ENCODE measurements at places on chromosomes 4 and X.
A peak's percentile ranks its signal among the peaks of the same experiment; 100 is the strongest.

GRCh38 chr4:90624781-90625180, 497.6 kb downstream of the CCSER1 start:
- DNase-seq = no peak

DNA sequence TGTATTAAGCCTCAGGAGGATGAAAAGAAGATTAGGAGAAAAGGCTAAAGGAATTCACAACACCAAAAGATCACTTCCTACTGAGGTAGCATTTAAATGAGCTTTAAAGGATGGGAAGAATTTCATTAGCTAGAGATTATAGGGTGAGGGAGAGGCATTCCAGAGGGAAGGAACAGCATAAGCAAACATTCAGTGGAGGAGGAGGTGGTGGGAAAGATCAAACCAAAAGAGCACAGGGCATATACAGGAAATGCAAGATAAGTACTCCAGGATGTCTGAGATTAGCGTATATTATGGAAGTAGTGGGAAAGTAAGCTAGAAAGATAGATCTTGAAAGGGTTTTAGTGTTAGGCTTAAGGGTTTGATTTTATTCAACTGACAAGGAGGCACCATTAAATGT, 84.8 kb downstream of the COL4A6 start:
- DNase-seq = no peak

GRCh38 chr4:185344743-185345538, 50.8 kb downstream of the LRP2BP start:
- no peak for DNase-seq

- peak; percentile 14 for DNase-seq
Measured at GRCh38 chr4:183504930-183505610, at the start of gene ING2. ING2 (plus strand) TSS chr4:183505058; CDS start chr4:183505196, 138 bp downstream.

- no peak for DNase-seq
Measured at GRCh38 chr4:139443661-139444060, 10.3 kb upstream of the RAB33B start.

DNA sequence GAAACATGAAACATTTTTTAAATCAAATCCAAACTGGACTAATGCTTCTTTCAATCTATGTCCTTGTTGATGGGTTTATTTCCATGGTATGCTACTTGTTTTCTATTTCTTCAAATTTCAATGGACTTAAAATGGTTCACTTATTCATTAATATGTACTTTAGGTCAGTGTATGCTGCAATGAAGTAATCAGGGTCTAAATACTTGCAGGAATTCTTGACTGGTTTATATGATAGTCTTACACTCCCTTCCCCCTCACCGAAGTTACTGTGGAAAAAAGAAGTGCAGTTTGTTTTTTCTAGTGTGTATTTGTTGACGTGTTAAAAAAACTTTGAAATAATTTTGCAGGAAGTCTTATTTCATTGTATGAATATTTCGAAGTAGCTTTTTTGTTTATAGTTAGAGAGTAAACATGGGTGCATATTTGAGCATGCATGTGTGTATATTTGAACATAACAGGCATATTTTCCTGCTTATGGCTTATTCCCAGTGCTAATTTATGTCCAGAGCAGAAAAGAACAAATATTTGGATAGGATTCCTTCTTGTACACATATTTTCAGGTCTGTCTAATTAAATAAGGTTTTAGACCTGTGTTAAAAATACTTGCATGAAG, 65.0 kb downstream of the LIMCH1 start:
- DNase-seq = no peak

DNA sequence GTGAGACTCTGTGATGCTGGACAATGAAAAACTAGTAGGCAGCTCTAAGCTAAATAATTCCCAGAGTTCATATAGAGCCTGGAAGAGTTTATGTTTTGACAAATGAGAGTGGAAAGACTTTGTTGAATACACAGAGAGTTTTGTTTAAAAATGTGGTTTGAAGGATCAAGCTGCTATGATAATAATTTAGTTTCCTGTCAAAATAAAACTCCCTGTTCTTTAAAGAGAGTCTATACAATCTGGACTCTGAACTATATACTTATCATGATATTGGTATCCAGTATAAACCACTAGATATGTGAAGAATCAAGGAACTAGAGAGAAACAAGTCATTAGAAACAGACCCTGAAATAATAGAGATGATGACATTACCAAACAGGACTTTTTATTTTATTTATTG, 158.6 kb downstream of the C4orf33 start:
- no peak for DNase-seq

GRCh38 chrX:10741003-10741402, 120.6 kb upstream of the MID1 start:
- no peak for DNase-seq

DNA sequence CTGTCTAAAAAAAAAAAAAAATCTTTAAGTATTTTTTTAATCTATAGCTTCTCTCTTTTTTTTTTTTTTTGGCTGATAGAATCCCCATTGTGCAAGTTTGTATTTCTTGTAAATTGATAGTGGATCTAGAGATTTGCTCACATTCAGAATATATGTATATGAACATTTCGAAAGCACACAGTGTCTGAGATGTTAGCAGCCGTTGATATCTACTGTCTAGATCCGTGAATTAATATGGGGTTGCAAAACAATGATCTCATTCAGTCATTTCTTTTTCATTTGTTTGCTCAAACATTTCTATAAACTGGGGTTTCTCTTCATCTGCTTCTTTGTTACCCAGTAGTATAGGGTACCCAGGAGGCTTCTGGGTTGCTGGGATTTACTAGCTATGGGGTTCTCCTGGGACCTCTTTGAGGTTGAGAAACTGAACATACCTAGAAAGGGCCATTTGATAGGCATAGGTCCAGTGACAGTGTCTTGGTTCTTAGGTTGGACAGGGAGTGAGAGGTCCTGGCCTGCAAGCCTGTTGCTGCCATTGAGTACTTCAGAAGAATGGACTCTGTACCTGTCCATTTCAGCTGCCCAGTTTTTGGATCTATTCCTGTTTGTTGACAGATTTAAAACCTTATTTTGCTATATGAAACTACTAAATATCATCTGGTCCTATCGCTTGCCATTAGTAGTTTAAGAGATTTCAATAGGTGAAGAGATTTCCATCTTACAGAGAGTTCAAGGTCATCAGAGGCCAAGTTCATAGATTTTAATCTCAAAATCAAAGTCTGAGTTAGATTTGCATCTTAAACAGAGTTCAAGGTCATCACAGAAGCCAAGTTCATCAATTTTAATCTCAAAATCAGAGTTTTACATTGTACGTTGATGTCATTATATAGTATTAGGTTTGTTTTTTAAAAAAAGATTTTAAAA, 50.8 kb downstream of the WWC2 start:
- DNase-seq = no peak

GRCh38 chr4:144723471-144723870, 77.5 kb downstream of the HHIP start:
- DNase-seq = no peak

GRCh38 chr4:117814277-117815246, 219.7 kb upstream of the NDST3 start:
- DNase-seq = no peak

- no peak for DNase-seq
Measured at GRCh38 chr4:45131020-45131419, 404.7 kb upstream of the GNPDA2 start.

GRCh38 chrX:110089656-110090403, 86.9 kb downstream of the TMEM164 start:
- no peak for DNase-seq

GRCh38 chr4:43049326-43049725, 156.8 kb downstream of the GRXCR1 start:
- no peak for DNase-seq

GRCh38 chr4:158722291-158722916, 792 bp downstream of the PPID start:
- no peak for DNase-seq

- DNase-seq = no peak
Measured at GRCh38 chr4:4948370-4948769, 70.9 kb downstream of the CYTL1 start.

DNA sequence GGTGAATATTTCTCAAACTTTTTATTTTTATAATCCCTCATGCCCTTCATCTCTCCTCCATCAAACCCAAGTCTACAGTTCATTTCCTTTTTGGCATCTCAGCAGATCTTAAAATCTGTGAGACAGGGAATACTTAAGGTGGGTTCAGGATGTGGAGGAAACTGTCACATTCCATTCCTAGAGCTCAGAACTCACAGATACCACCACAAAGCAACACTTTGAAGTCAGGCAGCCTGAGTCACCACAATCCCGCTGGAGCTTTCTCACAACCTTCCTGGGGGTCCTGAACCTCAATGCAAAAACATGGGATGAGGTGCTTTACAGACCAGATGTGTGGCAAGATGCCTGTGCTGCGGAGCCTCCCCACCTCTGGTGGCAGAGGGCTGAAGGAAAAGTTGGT, 63.2 kb downstream of the HHIP start:
- DNase-seq = no peak

GRCh38 chrX:11499076-11500044, 166.4 kb downstream of the ARHGAP6 start:
- no peak for DNase-seq

- no peak for DNase-seq
Measured at GRCh38 chr4:14091531-14091930, 464.0 kb upstream of the BOD1L1 start.

DNA sequence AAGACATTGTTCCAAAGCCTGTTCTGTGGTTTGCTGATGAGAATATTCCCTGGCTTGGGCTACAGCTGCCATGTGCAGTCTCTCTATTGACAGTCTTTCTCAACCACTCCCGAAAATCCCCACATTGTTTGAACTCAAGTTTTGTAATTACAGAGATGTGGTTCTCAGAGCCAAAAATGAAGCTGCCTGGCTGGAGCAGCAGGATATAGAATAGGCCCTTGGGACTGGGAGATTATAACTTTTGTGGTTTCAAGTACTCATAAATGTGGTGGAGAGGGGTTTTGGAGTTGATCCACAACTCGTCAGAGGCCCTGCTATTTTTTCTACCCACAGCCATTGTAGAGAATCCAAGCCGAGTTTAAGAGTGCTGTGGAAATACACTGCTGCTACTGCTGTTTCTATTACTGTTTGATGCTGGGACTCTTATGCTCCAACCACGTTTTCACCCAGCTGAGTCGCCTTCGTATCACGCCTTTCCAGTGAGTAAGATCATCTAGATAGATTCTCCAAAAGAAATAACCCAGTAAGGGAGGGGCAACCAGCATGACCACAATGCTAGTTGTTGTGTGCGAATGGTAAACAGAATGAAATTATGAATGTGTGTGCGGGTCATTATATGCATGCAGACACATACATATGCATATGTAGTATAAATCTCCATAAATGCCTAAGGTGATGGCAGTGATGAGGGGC, 57.1 kb upstream of the ATXN3L start:
- DNase-seq = no peak

Data from stimulated activated CD8-positive, alpha-beta memory T cell treated with anti-CD3 and anti-CD28 coated beads, Interleukin-4, amount 100 ng/mL, for 1 hour (primary cell).